ENCODE measurements at places on chromosomes 16 and 17.

DNA sequence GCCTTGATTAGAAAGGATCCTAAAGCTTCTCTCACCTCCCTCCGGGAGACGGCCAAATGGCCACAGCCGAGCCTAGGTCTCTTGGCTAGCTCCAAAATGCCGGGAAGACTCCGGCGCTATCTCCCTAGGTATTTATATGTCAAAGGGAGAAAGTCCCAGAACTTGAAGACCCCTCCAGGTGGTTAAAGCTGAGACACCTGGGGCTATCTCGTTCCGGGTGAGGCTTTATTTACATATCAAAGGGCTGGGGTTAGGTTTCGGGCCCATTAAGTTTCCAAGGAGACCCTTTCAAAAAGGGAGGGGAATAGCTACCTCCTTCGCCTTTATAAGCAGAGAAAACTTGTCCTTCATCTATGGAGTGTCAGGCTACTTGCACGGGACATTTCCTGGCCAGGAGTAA lies 70.9 kb upstream of the KIFC3 start:
- DNase-seq: no peak

DNA sequence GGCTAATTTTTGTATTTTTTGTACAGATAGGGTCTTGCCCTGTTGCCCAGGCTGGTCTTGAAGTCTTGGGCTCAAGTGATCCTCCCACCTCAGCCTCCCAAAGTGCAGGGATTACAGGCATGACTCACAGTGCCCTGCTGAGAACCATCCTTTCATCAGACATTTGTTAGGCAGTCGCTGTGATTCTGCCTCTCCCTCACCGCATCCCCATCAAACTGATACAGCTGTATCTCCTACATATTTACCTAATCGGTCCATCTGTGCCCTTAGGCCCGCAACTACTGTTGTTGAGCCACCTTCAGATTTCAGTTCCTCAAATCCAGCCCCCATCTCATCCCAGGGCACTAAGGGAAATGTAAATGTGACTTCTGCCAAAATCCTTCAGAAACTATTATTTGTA lies 2.0 kb upstream of the SLC43A2 start:
- DNase-seq: no peak

DNA sequence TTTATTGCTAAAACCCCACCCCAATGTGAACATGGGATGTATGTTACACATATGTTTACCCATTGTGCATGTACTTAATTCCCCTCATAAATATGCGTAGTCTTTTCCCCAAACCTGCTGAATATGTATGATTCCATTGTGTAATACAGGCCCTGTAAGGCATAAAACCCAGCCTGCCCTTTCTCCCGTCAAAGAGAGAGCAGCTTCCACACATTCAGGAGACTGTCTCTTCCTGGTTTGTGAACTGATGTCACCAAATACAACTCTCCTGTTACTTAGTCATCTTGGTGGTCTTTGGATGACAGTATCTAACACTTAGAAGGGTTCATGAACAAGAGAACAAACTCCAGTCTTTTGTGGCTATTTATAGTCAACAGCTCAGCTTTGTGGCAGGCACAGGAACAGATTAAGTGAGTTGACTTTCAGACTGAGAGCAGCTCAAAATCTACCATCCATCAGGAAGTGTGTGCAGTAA lies 24.7 kb upstream of the TMC7 start:
- DNase-seq: no peak

GRCh38 chr16:19913340-19913645 lies 28.6 kb upstream of the GPRC5B start:
- no peak for DNase-seq

- DNase-seq: no peak
These were observed 64.1 kb downstream of the SLC5A11 start for GRCh38 chr16:24909856-24910255.
